Forelimb muscle (tissue), 1 donor: ENCODE measurements at places on chromosomes 2 and 18. TPM values are rescaled to one million over a fixed set of nuclear protein-coding genes. Genes with fewer than 3 reads are reported as not detected.
A peak's percentile ranks its signal among the peaks of the same experiment; 100 is the strongest.

Gene CHRNG
- 160 TPM for polyA plus RNA-seq

DNA sequence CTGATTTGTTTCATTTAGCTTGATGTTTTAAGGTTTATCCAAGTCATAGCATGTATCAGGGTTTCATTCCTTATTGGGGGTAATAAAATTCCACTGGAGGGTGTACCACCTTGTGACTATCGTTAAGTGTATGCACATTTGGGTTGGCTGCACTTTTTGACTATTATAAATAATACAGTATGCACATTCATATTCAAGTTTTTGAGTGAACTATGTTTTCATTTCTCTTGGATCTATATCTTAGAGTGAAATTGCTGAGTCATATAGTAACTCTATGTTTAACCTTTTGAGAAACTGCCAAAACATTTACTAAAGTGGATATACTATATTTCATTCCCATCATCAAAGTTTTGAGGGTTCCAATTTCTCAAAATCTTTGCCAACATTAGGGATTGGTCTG is 952.7 kb downstream of the TDRD15 start:
- no peak for DNase-seq

GRCh38 chr2:3305952-3306351 is 71.7 kb downstream of the EIPR1 start:
- DNase-seq: no peak

DNA sequence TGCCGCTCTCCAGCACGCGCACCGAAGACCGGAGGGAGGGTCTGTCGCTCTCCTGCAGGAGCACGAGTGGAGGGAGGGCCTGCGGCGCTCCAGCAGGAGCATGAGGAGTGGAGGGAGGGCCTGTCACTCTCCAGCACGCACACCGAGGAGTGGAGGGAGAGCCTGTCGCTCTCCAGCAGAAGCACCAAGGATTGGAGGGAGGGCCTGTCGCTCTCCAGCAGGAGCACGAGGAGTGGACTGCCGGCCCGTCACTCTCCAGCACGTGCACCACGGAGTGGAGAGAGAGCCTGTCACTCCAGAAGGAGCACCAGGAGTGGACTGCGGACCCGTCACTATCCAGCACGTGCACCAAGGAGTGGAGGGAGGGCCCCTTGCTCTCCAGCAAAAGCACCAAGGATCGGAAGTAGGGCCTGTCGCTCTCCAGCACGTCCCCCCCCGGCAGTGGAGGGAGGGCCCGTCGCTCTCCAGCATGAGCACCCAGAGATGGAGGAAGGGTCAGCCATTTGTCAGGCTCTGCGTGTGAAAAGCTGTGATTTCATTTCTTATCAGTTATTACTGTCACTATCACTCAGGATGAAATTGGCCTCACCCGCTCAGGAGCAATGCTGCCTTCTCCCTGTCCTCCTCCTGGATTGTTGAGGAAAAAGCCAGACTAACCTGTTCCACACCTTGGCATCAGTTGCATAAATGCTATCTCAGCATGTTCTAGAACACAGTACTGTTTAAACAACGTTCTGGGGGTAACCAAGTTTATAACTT is 35.9 kb downstream of the ADI1 start:
- peak; percentile 72 for DNase-seq

Gene PLGLB2
- polyA plus RNA-seq: not detected

- no peak for DNase-seq
These were observed 188.8 kb downstream of the TSN start for GRCh38 chr2:121944072-121944831.

DNA sequence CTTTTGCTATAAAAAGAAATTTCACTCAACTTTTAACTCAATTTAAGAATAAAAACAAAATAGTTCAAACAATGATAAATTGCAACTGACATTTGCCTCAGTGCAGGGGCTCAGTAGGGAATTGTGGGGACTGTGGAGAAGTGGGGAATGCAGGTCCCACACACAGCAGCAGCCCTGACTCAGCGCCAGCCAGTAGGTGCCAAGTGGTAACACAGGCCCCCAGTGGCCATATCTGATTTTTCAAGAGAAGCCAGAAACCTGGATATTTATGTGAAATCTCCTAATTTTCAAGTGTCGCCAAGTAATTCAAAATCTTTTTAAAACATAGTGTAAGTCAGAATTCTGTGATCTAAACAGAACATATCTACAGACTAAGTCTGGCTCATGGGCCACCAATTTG is 186.3 kb downstream of the EN1 start:
- no peak for DNase-seq

Gene FAM136A
- 41.8 TPM for polyA plus RNA-seq

DNA sequence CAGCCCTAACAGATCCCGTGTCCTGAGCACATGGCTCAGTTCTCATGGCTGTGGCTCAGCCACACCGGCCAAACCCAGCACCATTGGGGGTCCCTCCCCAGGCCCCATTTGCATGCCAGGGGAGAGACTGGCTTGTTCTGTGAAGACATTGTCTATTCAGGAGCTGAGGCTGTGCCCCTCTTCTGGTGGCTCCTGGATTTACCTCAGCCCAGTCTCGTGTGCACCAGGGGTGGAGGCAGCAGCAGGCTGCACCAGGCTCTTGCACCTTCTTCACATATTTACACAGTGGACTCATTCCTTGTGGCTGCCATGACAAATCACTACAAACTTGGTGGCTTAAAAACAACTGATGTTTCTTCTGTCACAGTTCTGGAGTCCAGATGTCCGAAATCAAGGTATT is 92.4 kb upstream of the ITGA6 start:
- DNase-seq: no peak

Gene GAL3ST2
- polyA plus RNA-seq: 0.20 TPM

Gene TANC1
- 22.2 TPM for polyA plus RNA-seq

DNA sequence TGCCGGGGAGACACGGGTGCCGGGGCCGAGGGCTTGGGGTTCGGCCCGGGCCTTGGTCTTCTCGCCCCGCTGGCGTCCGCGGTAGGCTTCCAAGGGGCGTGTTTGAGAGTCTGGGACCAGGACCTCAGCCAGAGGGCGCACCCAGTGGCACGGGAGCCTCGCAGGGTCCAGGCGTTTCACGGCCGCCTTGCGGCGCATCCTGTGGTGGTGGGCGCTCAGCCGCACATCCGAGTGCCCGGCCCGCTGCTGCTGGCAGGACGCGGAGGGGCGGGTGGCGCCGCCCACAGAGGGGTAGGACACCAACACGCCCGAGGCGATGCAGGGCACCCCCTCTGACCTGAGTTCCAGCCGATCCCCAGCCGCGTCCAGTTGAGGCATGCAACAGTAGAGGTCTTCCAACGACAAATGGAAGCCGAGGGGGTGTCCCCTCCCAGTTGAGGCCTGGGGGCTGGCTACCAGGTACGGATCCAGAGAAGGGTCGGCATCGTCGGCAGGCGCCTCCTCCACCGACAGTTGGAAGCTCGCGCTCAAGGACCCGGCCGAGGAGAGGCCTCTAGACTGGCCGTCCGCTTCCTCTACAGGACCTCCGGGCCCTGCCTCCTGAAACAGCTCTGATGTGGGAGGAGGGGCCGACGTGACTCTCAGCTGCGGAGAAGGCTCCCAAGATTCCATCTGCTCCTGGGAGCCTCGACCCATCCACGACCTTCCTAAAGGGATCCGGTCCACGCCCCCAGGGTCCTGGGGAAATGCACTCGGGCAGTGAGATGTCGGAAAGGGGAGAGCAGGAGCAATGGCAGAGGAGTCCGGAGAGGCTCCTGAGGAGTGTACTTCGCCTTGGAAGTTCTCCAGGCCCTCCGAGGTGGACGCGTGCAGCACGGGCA is 6.3 kb downstream of the C2orf81 start:
- DNase-seq: no peak

Gene CAVIN2
- polyA plus RNA-seq: 33.8 TPM

DNA sequence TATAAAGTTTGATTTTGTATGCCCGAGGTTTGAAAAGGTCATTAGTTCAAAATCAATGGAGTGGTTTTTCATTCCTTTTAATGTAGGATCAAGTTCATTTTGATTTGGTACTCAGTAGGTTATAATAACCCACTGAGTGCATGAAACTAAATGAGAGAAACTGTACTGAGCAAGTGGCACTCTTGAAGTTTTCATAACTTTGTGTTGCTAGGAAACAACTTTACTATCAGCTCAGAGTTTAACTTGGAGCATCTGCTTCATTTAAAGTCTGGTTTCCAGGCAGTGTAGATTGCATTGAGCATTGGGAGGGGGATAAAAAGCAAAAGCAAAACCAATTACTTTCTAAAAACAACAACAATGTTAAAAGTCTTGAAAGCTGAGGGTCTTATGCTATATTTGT is 1361.6 kb upstream of the CHAC2 start:
- peak; percentile 25 for DNase-seq

GRCh38 chr18:72375618-72376017 is 168.5 kb downstream of the CBLN2 start:
- DNase-seq: peak; percentile 16

DNA sequence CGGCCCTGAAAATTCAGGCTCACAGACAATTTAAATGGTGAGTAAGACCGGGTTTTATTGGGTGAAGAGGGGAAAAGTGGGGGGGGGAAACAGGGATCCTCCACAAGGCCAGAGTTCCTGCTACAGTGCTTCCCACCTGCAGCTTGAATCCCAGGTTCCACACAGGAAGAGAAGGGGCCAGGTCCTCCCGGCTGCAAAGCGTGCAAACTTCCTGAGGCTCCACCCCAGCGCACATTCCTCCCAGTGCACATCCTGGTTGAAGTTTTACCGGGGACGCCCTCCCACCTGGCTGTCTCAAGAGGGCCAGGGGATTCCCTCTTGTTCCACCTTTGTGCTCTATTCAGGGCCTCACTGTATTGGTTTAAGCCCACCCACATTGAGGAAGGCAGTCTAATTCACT is 347.7 kb upstream of the REG3G start:
- no peak for DNase-seq

DNA sequence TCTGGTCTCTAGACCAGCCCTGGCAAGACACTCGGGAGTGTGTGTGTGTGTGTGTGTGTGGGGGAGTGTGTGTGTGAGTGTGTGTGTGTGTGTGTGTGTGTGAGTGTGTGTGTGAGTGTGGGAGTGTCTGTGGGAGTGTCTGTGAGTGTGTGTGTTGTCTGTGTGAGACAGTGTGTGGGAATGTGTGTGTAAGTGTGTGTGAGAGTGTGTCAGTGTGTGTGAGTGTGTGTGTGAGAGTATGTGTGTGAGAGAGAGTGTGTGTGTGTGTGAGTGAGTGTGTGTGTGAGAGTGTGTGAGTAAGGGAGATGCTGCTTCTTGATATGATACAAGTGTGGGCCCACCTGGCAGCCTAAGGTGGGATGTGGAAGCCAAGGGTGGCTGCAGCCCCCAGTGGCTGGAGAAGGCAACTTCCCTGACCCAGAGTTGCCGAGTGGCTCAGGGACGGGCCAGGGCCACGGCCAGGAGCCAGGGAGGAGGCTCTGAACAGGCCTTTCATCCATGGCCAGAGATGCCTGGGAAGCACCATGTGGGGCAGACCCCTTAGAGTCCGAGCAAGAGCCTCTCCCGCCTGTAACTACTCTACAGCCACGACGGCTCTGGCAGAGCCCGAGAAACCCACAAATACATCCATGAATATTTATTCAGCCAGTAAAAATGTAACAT is 159.3 kb upstream of the MYCN start:
- DNase-seq: no peak
